ENCODE measurements at places on chromosomes 2 and 18.

GRCh38 chr2:12733846-12734245, 17.1 kb downstream of the TRIB2 start:
- DNase-seq, result no peak

- DNase-seq, result peak; percentile 11
Measured at GRCh38 chr18:35322486-35323458, 21.4 kb downstream of the ZNF24 start.

DNA sequence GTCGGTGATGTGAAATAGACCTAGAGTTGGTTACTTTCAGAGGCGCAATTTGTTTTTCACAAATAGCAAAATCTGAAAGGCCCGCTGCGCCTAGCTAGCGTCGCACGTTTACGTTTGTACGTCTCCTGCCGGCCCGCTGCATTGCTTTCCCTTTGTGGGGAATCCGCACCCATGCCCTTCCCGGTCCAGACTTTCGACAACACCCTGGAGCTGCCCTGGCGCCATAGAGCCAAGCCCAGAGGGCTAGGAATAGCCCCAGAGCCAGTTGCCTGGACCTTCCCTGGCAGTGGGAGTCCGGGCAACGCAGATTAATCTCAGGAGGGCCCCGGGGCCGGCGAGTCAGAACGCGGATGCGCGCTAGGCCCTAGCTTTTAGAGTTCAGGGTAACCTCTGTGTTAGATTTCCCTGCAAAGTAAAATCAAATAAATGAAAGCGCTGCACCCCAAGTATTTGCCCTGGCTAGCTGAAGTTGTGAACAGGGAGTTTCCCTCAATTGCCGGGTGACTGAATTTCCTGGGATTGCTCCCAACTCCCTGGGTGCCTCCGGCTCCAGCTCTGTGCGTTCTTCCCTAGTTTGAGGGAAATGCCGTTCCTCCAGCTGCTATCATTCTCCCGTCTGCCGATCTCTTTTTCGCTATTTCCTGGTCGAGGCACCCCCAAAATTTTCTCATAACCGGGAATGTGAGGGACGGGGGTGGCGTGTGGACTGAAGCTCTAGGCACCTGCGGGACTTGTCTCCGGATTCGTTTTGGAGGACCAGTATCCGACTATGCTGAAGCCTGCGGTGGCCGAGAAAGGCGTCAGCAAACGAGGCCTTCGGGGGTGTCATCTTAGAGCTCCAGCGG, 1.2 kb upstream of the EN1 start:
- no peak for DNase-seq

DNA sequence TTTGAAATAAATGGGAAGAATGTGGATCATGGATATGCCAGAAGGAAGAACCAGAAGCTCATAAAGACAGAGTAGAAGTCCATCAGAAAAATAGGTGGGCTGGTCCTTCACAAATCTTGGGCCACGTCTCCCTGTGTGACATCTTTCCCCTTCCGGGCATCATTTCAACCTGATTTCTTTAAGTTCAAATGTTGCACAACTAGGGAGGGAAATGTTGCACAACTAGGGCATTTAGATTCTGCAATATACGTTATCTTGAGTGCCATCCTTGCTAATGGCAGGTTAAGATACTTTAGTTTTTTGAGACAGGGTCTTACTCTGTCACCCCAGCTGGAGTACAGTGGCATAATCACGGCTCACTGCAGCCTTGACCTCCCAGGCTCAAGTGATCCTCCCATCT, 129.6 kb downstream of the CERS6 start:
- no peak for DNase-seq

GRCh38 chr2:214232271-214232670, 178.6 kb upstream of the VWC2L start:
- DNase-seq, result no peak

DNA sequence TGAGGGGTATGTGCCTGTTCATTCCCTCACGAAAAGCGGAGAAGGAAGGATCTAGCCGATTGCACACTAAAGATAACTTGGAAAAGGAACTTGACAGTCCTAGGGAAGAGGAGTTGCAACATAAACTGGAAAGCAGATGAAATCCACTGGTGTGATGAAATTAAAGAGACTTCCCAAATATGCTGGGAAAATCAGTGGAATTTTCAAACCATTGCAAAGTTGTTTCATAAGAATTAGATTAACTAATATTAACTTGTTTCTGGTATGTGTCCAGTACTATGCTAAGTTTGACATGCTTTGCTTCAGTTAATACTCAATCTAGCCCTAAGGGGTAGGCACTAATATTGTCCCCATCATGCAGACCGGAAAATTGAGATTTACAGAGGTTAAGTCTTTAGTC, 222.7 kb downstream of the IKZF2 start:
- DNase-seq, result no peak

DNA sequence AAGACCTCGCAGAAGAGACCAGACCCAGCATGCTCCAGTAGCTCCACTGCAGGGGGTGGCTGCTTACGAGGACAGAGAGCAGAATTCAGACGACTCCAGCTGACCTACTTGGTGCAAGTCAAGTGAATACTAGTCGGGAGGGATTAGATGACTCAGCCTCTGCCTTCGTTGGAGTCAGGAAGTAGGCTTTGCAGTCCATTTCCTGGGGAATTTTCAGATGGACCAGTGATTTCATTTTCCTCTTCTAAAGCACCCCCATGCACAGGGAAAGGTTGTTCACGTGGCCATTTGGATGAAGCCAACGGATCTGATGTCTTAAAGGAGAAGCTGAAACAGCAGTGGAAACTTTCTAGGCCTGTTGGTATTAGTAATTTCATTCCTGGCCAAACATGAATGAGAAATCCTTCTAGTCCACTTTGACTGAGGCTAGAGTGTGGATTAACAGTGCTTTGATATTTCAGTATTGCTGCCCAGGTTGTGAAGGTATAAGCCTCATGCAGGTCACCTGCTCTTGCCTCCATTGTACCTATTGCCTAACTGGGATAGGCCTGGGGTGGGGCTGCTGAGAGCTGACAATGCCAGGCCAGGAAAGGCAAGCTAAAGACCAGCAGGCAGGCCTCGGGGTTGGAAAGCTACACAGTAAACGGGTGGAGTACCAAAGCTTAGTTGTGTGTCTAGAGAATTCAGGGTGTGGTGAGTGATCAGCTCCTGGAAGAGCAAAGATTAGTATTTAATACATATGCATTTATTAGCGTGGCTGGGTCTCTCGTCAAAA, 117.6 kb upstream of the FOSL2 start:
- DNase-seq, result peak; percentile 97

- DNase-seq, result no peak
Measured at GRCh38 chr2:5315512-5315911, 376.7 kb upstream of the SOX11 start.

DNA sequence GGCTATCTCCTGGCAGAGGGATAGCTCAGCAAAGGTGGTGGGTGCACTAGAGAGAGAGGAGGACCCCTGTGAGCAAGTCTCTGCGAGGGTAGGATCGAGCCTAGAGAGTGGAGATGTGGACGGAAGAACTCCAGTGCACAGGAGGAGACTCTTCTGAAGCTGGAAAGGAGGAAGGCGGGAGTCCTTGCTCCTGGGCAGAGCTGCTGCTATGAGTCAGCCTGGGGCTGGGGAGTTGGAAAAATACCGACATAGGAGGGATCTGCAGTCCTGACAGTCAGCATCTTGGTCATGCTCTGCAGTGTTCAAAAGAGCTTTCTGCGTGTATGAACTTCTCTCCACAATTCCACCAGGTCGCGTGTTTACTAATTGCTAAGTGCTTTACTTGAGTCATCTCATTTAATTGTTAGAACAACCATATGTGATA, 233.8 kb downstream of the LDLRAD4 start:
- DNase-seq, result no peak

DNA sequence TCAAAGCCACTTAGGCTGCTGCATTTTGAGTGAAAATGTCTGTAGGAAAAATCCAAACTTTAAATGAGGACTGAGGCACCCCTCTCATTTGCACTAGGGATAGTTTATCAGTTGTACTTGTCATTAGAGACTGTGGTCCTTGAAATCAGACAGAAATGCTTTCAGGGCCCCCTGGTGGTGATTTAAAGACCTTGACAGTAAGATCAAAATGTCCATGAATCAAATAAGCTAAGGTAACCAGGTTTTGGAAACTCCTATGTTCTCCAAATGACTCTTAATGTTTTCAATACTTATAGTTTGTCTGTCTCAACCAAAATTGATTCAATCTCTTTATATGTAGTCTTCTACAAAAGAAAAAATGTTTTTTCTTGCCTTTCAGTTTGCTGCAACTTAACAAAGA, 28.8 kb upstream of the DDX18 start:
- no peak for DNase-seq

- DNase-seq, result no peak
Measured at GRCh38 chr2:11347403-11347959, 3.0 kb upstream of the ROCK2 start.

DNA sequence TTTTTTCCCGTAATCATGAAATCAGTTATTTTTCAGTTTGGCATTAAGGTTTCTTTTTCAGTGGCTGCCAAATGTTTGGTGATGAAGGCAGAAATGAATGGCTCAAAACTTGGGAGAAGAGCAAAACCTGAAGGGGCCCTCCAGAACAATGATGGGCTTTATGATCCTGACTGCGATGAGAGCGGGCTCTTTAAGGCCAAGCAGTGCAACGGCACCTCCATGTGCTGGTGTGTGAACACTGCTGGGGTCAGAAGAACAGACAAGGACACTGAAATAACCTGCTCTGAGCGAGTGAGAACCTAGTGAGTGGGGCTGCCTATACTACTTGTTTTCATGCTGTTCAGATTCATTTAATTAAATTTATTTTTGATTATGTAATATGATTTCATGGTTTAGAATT, 29.2 kb upstream of the MSH2 start:
- DNase-seq, result no peak

DNA sequence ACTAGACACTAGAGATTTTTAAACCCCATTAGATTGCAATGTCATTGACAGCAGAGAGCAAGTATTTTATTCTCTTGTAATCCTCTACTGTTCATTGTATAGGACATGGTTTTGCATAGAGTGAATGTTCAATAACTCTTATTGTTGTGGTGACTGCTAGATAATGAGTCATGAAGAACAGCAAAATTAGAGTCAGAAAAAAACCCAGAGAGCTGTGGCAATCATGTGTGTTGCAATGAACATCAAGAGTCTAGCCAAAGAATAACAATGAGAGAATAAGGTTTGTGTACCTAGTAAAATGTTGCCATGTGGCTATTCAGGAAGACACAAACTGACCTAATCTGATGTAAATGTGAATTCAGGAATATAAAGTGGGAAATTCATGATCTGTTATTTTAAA, 684.0 kb downstream of the DSC3 start:
- no peak for DNase-seq

- no peak for DNase-seq
Measured at GRCh38 chr18:63705401-63705800, 2.6 kb downstream of the SERPINB11 start.

DNA sequence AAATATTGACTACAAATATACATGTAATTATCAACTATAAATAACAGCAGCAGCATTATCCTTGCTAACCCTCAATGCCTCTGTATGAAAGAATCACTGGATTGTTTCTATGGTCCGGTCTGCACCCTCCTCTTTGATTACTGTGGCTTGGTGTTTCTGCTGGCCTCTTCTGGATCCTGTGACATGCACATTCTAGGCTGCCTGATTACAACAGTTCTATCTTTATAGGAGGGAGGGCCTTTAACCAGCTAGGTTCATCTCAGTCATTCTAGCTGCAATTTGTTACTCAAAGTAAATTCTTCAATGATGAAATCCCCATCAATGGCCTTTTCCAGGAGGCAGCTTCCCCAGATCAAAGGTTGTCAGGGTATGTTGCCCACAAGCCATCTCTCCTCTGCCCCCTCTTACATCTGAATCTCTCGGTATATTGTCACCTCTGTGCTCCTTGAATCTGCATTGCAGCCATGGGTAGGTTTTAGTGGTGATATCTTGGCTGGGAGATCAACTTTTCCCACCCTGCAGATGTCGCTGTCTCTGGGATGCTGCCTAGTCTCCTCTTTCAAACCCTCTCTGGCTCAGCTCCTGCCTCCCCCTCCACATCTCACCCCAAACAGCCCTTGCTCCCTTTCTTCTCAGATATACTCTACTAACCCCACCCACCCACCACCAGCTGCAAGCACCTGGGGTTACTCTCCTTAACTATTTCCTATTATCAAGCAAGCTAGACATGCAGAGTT, 106.2 kb upstream of the BZW1 start:
- no peak for DNase-seq

DNA sequence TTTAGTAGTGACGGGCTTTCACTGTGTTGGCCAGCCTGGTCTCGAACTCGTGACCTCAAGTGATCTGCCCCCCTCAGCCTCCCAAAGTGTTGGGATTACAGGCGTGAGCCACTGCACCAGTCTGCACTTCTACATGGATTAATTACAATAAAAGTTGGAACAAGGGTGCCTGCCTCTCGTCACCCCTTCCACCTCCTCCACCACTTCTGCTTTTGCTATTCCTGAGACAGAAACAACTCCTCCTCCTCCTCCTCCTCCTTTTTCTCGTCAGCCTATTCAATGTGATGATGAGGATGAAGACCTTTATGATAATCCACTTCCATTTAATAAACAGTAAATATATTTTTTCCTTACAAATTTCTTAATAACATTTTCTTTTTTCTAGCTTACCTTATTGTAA, 35.2 kb downstream of the SRBD1 start:
- DNase-seq, result no peak

DNA sequence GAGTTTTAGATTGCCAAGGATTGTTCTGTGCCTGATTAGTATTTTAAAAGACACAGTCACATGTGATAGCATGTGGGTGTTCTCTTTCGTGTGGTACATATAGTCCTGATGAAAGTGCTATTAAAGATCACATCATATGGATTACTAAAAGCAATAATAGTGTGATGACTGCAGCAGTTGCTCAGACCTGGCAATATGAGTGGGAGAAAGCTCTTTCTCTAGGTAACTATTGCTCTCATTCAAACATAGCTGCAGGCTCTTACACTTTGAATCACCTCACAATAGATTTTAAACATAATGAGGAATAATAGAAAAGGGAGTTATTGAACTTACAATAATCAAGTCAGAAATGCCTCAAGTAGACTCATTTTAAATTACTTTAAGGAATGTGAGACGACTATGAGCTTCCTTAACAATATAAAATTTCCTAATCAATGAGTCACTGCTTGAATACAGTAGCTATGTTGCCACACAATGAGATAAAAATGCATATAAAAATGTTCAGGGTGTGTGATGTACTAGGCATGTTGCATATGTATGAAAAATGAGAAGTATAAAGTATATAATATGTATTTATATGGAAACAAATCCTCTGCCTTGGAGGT, 452.1 kb downstream of the TMX3 start:
- DNase-seq, result no peak

GRCh38 chr2:197952540-197953202, 148.3 kb downstream of the PLCL1 start:
- DNase-seq, result no peak

DNA sequence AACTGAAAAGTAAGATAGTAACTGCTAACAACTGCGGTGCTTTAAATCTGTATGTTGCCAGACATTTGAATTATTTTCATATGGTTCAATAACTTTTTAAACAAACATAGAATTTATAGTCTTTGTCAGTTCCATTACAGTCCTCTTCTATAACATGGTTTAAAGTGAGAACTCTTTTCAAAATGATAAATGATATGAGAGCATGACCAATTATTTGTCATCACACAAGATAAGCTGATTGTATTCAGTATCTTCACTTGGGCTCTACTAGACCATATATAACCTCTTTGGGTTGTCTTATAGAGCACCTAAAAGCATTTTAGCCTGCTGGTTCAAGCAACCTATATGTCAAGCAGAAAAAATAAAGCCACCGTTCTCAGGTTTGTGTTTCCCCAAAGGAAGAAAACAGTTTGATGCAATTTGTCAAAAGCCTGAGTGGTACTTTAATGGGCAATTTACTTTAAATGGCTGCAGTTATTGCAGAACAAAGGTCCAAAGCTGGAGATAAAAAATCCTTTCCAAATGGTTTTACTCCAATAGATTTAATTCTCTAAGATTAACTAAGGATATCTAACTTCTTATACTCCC, 298.4 kb downstream of the FSIP2 start:
- no peak for DNase-seq
